A549 treated with DMSO at 1 μM for 4 hours (cell line): ENCODE measurements at places on chromosomes 4 and X. TPM values are rescaled to one million over a fixed set of nuclear protein-coding genes. Genes with fewer than 3 reads are reported as not detected.

Gene CENPVL2
- not detected in 5 replicates for total RNA-seq

Gene CSAG1
- 0.18 to 0.38 TPM (median 0.30 TPM) in 4 of 5 replicates, not detected in the other for total RNA-seq

Gene HOPX
- not detected in 5 replicates for total RNA-seq

Gene DSPP
- not detected in 5 replicates for total RNA-seq

Gene WNK3
- 0.01 TPM in 2 of 5 replicates, not detected in the others for total RNA-seq

Gene SLC10A3
- 35.4 to 42.5 TPM (median 38.9 TPM) in 5 replicates for total RNA-seq

Gene DCAF16
- 5.1 to 11.8 TPM (median 7.4 TPM) in 5 replicates for total RNA-seq

Gene PPARGC1A
- 0.06 to 0.13 TPM (median 0.09 TPM) in 4 of 5 replicates, not detected in the other for total RNA-seq

Gene FAM193A
- total RNA-seq: 7.5 to 10.0 TPM (median 9.1 TPM) in 5 replicates

Gene DCLK2
- 8.8 to 10.7 TPM (median 10.0 TPM) in 5 replicates for total RNA-seq

Gene VSIG1
- total RNA-seq: 0.25 to 0.61 TPM (median 0.37 TPM) in 5 replicates

Gene CXCL6
- 0.12 TPM in 1 of 5 replicates, not detected in the others for total RNA-seq

Gene TLL1
- 0.06 to 0.14 TPM (median 0.12 TPM) in 5 replicates for total RNA-seq

Gene PRR32
- not detected in 5 replicates for total RNA-seq
